T-helper 1 cell (primary cell): ENCODE measurements at places on chromosomes 2 and 18.
A peak's percentile ranks its signal among the peaks of the same experiment; 100 is the strongest.

- peak; percentile 90 for DNase-seq
These were observed at the start of gene IMP4 for GRCh38 chr2:130342533-130343275. Gene IMP4 (plus strand): TSS chr2:130342897. CDS start chr2:130342933, 36 bp downstream.

- no peak for DNase-seq
These were observed 8.6 kb upstream of the TMEM37 start for GRCh38 chr2:119423108-119423444.

GRCh38 chr2:229027353-229028105 lies 243.6 kb downstream of the PID1 start:
- no peak for DNase-seq

- DNase-seq: no peak
These were observed 46.4 kb downstream of the ZNF521 start for GRCh38 chr18:25305584-25305983.

DNA sequence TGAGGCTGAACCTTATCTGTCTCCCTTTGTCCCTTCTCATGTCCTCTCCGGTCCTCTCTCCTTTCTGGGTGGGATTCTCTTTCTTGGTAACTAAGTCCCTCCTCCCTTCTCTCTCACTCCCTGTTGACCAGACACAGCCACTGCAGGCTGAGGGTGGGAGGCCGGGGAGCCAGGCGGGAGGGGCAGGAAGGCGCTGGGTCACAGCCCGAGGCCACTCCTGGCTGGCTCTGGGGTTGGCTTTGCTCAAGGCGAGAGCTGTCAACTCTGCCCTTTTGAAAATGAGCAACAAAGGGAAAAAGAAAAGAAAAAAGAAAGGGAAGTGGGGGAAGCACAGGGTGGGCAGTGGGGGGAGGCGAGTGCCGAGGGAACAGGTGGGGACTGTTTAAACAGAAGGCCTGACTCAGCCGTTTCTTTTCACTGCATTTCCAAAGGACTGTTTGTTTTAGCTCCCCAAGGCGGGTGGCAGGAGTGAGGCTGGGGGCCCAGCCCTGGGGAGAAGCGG lies 70.5 kb upstream of the IGFBP5 start:
- no peak for DNase-seq

- DNase-seq: no peak
These were observed 756.3 kb downstream of the SATB2 start for GRCh38 chr2:198701481-198701880.

GRCh38 chr2:86661333-86661732 lies 37.7 kb upstream of the RNF103 start:
- no peak for DNase-seq

- DNase-seq: no peak
These were observed 66.5 kb upstream of the TGIF1 start for GRCh38 chr18:3383381-3383915.

- no peak for DNase-seq
These were observed 146.4 kb downstream of the MYT1L start for GRCh38 chr2:2184549-2185249.

DNA sequence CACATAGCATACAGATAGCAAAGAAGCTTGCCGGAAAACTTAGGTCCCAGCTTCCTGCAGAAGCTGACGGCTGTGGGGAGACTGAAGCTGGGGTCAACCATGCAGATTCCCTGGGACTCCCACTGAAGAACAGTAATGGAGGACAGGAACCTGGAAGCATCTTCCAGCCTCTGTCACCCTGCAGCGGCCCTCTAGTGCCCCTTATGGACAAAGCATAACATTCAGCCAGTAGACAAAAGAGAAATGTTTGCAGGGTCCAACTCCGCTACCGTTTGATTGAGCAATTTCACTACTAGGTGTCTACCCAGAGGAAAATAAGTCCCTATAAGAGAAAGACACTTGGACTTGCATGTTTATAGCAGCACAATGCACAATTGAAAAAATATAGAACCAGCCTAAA lies 460.6 kb downstream of the CNTNAP5 start:
- no peak for DNase-seq

DNA sequence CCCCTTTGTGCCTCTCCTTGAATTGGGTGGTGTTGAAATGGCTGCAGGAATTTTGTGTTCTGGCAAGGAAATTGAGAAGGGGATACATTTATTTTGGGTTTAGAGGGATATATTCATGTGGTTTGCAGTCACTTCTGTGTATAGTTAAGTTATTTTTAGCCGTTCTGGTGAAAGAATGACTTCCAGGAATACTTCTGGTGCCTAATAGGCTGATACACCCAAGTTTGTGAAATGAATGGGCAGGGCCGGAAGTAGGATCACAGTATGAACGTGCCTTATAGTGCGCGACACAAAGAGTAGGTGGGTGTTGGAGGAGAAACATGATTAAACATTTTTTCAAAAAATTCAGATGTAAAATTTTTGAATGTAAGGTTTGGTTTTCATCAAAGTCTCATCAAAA lies 168.6 kb upstream of the ATP5MC3 start:
- no peak for DNase-seq

- no peak for DNase-seq
These were observed 31.2 kb downstream of the SALL3 start for GRCh38 chr18:79010802-79011201.

DNA sequence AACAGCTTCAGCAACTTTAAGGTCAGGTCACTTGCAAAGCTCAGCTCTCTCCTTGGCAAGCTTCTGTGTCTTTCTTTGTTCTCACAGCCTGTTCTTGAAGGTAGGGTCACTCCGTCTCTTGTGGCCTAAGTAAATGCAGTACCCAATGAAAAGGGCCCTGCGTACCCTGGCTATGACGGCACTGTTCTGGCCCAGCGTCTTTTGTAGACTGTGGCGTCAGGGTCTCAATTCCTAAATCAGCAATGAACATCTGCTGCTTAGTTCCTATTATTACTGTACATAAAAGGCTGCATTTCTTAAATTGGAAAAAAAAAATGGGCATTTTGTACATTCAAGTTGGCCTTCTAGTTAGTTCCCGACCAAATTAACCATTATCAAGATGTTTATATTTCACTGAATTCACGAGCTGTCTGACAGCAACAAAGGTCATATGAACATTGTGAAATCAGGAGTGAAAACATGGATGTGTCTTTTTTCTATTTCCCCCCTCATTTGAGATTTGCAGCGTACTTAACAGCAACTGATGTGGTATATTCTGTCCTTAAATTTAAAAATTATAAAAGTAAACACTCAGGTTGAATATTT lies 17.0 kb upstream of the MTCL1 start:
- no peak for DNase-seq

GRCh38 chr2:42523341-42523740 lies 29.6 kb upstream of the KCNG3 start:
- DNase-seq: no peak

- DNase-seq: no peak
These were observed 75.5 kb upstream of the FRZB start for GRCh38 chr2:182941919-182942318.

GRCh38 chr2:205680067-205680466 lies 2.2 kb upstream of the NRP2 start:
- DNase-seq: peak; percentile 34

DNA sequence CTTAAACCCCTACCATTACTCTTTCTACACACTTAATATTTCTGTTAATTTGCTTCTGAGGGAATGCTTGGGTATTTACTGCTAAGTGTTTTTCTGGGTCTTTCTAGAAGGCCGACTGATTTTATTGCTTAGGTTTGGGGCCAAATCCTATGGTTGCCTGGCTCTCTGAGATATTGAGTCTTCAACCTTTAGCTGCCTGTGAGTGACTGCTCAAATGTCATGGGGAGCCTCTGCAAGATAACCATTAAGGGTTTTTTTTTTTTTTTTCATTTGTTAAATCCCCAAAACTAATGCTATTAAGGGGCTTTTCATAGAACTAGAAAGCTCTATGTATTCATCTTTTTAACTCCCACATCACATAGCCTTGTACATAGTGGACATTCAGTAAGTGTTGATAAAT lies 5.0 kb downstream of the OSBPL6 start:
- DNase-seq: no peak

DNA sequence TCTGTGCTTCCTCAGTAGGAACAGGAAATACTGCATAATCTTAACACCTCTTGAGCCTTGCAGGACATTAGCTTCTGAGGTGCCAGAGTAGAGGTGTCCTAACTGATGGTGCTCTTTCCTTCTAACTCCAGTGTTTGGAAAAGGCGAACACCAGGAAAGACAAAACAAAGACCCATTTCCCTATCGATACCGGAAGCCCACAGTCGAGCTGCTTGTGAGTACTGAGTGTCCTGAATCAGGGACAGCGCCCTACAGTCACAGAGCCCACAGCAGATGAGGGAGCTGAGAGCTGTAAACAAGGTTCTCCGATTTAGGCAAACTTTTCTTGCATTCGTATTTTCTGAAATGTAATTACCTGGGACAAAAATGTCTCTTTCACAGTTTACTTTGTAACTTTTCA lies 50.7 kb downstream of the SLC14A2 start:
- DNase-seq: no peak

DNA sequence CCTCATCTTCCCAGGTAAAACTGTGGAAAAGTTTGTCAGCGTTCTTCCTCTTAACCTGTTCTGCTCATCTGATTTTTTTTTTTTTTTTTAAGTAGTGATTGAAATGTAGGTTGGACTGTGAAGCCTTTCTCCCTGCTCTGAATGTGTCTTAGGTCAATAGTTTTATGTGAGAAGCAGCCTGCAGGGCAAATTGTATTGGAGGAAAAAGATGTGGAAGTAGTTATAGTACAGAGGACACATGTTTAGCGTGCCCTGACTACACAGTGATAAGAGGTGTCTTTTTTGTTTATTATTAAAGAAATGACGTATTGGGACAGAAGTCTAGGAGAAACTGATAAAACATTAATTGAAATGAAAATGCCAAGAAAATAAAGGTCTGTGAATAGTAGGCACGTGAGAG lies 1.5 kb downstream of the MTA3 start:
- DNase-seq: no peak

- DNase-seq: no peak
These were observed 186.6 kb downstream of the NOL4 start for GRCh38 chr18:34038086-34038485.
